Fibroblast of skin of left biceps (primary cell): ENCODE measurements at places on chromosomes 3 and 15.

- DNase-seq = no peak
Observed at GRCh38 chr3:171200052-171200749, 173.7 kb upstream of the SLC2A2 start.

DNA sequence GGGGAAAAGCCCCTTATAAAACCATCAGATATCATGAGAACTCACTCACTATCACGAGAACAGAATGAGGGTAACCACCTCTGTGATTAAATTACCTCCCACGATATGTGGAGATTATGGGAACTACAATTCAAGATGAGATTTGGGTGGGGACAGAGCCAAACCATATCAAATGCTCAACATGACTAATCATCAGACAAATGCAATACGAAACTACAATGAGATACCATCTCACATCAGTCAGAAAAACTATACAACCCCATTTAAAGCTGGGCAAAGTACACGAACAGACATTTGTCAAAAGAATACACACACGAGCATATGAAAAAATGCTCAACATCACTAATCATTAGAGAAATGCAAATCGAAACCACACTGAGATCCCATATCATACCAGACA is 67.7 kb downstream of the SCAPER start:
- no peak for DNase-seq

DNA sequence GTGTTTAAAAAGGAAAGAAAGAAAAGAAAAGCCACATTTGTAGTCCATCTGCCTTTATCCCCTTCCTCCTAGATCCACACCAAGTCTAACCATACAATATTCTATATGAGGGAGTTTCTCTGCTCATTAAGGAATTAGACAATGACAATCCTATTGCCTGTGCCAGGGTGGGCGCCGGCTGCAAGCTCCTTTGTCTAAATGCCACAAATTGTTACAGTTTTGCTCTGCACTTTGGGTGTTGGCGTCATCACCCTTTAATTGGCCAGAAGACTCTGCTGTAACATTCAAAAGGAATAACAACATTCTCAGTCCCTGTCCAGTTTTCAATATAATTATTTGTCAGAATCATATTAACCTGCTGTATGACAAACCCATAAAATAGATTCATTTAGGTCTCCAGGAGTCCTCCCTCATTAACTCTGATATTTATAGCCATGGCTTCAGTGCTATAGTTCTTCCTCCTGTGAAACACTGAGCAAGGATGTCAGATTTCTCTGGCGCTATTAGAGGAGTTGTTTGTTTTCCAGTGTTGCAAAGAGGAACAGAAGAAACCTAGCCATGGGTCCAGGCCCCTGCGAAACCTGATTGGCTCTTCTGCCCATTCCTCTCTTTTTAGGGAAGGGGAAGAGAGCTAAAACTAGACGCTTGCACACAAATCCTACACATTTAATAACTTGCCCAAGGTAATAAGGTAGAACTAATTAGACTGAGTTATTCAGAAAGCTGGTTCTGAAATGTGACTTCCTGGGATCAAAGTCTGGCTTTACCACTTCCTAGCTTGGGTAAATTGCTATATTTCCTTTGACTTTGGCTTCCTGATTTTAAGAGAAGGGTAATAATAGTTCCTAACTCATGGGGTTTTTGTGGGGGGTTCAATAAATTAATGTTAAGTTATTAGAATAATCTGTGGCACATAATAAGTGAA is 112.4 kb downstream of the CD47 start:
- no peak for DNase-seq

DNA sequence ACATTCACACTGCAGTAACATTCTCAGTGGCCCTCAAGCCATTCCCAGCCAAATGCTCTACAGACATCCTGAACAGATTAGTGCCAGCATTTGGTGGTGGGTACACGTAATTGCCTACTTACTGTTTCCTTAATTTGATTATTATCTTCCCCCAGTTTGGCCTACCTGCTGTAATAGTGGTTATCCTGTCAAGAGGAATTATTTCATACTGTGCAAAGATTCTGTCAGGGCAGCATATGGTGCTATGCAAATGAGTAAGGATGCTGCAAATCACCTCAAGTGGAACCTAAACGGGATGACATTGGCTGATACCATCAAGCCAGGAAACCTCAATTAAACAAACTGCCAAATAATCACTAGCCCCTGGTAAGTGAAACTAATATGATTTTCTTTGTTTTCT is 88.7 kb downstream of the SEMA6D start:
- DNase-seq = no peak

- no peak for DNase-seq
Observed at GRCh38 chr3:61892891-61893290, 331.5 kb downstream of the PTPRG start.

DNA sequence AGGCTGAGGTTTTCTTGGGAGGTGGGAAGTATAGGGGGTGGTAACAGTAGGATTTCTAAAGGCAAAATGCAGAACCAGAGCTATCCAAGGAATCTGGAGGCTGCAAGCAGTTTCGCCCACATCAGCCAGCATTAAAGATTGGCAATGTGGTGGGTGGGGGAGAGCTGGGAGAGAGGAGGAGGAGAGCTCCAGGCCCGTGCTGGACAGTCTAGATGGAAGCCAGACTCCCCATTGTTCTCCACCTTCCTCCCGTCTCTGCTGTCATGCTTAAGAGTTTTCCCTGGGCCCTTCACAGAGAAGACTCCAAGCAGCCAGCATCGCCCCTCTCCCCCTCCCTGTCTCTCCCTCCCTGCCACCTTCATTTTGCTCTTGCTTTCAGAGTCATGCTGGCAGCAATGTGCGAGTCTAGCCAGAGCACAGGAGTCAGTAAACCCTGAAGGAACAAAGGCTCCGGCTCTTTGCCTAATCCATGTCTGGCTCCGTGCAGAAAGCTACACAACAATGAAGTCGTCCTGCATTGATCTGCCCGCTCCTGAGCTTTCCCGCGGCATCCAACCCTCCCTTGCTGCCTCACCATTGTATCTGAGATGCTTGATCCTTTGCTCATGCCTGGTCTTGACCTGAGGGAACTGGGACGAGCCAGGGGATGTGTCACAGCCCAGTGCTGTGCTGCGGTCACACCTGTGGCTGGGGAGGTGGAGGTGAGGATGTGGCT is 282.9 kb downstream of the NTRK3 start:
- DNase-seq = no peak

DNA sequence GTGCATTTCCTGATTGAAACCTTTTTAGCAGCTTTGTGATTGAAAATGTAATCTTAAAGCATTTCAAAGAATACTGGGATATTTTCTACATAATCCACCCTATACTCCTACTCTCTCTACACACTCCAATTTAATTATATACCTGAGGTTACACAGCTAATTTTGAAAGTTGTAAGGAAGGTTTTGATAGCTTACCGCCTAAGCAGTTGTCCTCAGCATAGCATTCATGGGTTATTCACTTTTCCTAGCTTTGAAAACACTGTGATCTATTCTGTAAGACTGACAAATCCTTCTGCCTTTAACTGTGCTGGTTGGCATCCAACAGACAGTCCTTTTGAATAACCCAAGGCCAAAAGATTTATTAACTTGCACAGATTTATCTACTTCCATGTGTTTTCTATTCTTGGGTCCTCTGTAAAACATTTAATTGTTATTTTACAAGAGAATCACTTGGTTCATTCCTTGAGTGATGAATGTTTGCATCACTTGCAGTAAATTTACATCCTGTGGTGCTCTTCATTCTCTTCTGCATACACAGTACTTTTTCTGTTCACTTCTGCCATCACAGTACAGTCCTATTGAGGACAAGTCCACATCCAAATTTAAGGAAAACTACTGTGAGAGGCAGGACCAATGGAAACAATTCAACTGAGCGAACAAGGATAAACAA is 44.8 kb downstream of the SERPINI1 start:
- no peak for DNase-seq
